ENCODE measurements at places on chromosomes 3 and 15. TPM values are rescaled to one million over a fixed set of nuclear protein-coding genes. Genes with fewer than 3 reads are reported as not detected.

DNA sequence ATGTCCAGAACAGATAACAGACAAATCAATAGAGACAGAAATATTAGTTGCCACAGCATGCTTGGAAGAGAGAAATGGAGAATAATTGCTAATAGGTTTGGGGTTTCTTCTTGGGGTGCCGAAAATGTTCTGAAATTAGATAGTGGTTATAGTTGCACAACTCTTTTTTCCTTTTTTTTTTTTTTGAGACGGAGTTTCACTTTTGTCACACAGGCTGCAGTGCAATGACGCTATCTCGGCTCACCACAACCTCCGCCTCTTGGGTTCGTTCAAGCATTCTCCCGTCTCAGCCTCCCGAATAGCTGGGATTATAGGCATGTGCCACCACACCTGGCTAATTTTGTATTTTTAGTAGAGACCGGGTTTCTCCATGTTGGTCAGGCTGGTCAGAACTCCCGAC, 163.3 kb downstream of the PLCH1 start:
- no peak for DNase-seq

TRAIP gene
- total RNA-seq, result 13.9 TPM

DNA sequence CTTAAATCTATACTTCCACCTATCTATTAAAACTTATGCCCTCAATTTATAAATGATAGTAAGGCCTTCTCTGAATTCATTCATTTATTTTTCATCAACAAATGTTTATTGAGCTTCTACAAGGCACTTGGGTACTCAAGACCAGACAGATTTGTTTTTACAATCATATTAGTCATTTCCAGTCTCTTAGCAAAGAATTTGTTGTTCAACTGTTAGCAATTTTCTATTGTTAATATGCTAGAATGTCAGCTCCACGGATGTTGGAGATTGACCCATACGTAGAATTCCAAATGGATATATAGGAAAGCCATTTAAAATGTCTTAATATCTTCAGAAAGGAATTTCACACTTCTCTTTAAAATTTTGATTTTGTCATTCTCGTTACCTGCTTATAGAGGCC, 36.7 kb downstream of the ZBTB38 start:
- DNase-seq, result peak; percentile 68

GRCh38 chr15:75347222-75348033, 589 bp downstream of the NEIL1 start:
- peak; percentile 17 for DNase-seq

DNA sequence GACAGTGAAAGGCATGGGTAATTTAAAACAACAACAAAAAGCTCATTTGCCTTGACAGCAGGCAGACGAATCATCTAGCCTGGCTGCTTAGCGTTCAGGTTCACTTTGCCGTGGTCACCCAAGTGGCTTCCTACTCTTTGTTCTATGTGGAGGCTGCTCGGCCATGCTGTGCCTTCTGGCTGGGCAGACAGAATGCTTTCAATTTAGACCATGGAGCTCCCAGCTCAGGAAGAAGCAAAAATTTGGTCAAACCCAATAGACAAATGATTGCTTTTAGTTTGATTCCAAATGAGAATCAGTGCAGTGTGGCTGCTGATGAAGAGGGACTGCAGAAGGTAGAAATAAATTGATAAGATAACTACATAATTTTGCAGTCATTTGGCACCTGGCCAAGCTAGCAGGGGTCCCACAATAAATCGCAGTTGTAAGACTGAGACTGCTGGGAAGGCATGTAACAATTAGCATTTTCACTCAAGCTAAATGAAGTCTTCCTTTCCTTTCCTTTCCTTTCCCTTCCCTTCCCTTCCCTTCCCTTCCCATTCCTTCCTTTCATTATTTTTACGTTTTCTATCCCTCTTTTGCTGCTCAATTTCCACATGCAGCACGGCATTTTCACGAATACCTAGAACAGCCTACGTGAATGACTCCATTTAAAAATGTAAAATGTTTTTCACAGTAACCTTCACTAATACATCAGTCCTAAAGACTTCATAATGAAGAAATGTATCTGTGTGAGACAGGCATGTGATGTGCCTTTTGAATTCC, 360.4 kb upstream of the TGFBR2 start:
- DNase-seq, result no peak

DNA sequence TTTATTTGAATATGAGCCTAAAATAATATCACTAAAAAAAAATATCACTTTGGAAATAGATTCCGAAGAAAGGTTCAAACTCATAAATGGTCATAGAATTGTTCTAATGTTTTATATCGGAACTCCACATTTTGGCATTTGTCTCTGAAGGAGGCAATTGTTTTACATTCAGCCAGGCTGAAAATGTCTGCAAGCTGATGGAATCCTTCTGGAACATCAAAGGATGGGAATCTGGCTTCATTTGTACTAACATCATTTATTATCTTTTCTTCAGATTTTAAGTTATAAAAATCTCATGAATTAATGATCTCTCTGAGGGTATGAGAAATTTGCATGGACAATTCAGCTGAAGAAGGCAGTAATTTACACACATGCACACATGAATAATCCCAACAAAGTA, 251.4 kb upstream of the RGMA start:
- no peak for DNase-seq

PHLDB2 gene
- 93.8 TPM for total RNA-seq

GOLGA6L10 gene
- total RNA-seq, result 0.63 TPM

GRK7 gene
- total RNA-seq, result not detected

DNA sequence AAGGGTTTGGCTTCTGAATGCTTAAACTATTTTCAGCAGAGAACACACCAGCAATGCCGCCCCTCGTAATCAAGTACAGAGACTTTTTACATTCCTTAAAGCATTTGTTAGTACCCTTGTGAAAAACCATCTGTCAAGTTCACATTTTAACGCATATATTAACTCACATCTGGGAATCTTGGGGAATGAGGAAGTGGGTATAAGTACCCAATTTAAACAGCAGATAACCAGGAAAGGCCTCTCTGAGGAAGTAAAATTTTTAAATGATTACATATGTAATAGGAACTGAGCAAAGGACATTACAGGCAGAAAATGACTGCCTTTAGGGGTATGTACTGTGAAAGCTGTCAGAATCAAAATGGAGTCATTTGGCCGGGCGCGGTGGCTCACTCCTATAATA, 12.8 kb upstream of the CFAP44 start:
- no peak for DNase-seq

ACTRT3 gene
- total RNA-seq, result 3.5 TPM

DNA sequence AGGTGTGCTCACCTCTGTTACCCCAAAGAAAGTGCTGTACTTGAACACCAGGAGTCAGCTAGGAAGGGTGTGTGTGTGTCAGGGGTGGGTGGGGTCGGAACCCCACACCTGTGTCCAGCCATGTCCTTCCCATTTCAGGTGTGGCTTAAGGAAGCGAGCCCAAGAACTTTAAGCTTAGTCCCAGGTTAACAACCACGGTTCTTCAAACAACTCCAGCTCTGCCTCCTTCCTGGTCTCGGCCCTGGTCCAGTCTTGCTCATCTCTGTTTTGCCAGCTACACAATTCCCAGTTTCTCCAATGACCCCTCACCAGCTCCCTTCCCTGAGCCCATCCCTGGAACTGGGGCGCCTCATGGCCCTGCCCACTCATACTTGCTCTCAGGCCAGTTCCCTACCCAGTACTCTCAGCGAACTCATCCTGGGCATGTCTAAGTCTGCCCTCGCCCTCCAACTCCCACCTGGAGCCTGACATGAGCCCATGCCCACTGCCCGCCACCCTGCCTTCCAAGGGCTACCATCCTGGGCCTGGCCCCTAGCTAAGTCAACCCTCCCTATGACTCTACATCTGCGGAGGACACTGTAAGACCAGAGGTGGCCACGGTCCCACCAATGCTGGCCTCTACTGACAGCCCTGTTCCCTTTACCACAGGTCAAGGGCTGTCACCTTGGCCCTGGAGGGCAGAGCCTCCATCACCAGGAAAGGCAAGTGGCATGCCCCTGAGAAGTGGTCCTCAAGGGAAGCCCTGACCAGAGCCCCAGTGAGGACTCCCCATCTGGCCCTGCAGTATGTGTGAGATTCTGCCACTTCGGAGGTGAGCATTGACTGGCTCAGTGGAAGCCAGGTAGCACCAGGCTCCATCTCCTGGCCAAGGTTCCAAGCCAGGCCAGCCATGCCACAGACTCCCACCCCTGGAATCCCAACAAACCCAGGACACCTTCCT, 9.2 kb downstream of the POC1A start:
- DNase-seq, result no peak

DNA sequence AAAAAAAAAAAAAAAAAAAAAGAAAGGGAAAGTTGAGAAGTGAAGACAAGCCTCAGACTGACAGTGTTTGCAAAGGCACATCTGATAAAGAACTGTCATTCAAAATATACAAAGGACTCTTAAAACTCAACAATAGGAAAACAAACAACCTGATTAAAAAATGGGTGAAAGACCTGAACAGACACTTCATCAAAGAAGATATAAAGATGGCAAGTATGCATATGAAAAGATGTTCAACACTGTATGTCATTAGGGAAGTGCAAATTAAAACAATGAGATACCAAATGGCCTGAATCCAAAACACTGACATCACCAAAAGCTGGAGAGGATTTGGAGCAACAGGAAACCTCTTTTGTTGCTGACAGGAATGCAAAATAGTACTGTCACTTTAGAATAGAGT, 48.6 kb downstream of the MCCC1 start:
- peak; percentile 4 for DNase-seq

CYP1A2 gene
- total RNA-seq, result not detected

GOLGA6L7 gene
- total RNA-seq, result not detected

- no peak for DNase-seq
Measured at GRCh38 chr3:113234688-113235260, 23.4 kb downstream of the BOC start.

ACTC1 gene
- not detected for total RNA-seq

GRCh38 chr3:25229586-25229985, 198.5 kb upstream of the RARB start:
- no peak for DNase-seq

PLCH1 gene
- 0.14 TPM for total RNA-seq

CD47 gene
- 110 TPM for total RNA-seq

- DNase-seq, result no peak
Measured at GRCh38 chr3:47902746-47903145, 99.8 kb downstream of the DHX30 start.

DNA sequence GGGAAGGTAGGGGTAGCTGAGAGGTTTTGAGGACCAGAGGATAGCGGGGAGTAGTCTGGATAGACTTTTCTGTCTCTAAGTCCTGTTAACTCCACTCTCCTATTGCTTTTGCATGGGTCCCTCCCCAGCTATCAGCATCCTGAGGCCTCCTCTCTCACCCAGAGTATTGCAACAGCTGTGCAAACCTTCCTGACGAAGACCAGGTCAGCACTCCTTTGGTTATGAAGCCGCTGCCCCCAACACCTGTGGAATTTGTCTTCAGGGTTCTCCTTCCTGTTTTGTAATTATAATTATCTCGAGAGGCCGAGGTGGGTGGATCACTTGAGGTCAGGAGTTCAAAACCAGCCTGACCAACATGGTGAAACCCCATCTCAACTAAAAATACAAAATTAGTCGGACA, 24.8 kb downstream of the TYRO3 start:
- no peak for DNase-seq

- DNase-seq, result no peak
Measured at GRCh38 chr15:48029642-48030041, 91.1 kb upstream of the SLC24A5 start.

DNA sequence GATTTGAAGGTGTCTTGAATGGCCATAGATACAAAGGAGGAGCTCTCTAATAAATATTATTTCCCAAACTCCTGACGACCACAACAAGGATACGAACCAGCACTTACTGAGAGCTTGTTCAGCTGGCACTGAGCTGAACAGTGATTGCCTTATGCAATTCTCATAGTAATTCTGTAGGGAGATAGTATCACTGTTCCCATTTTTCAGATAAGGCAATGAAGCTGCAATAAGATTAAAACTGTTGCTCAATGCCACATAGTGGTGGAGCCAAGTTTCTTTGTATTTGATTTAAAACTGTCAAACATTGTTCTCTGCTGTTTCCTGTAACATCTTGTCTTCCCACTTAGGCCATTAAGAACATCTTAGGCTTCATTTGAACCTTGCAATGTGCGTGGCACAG, 163.9 kb downstream of the RPLP1 start:
- DNase-seq, result no peak

MOBP gene
- total RNA-seq, result not detected

- DNase-seq, result no peak
Measured at GRCh38 chr15:43314171-43314570, 16.2 kb downstream of the LCMT2 start.

CHRM5 gene
- total RNA-seq, result not detected

- no peak for DNase-seq
Measured at GRCh38 chr15:99986297-99987118, 253.3 kb upstream of the LYSMD4 start.

- DNase-seq, result no peak
Measured at GRCh38 chr3:55571216-55571813, 84.2 kb upstream of the WNT5A start.

TMEM62 gene
- total RNA-seq, result 11.3 TPM

PROS1 gene
- 2.8 TPM for total RNA-seq

CD80 gene
- not detected for total RNA-seq

GRCh38 chr15:95169541-95170459, 938.4 kb downstream of the MCTP2 start:
- DNase-seq, result no peak

DNA sequence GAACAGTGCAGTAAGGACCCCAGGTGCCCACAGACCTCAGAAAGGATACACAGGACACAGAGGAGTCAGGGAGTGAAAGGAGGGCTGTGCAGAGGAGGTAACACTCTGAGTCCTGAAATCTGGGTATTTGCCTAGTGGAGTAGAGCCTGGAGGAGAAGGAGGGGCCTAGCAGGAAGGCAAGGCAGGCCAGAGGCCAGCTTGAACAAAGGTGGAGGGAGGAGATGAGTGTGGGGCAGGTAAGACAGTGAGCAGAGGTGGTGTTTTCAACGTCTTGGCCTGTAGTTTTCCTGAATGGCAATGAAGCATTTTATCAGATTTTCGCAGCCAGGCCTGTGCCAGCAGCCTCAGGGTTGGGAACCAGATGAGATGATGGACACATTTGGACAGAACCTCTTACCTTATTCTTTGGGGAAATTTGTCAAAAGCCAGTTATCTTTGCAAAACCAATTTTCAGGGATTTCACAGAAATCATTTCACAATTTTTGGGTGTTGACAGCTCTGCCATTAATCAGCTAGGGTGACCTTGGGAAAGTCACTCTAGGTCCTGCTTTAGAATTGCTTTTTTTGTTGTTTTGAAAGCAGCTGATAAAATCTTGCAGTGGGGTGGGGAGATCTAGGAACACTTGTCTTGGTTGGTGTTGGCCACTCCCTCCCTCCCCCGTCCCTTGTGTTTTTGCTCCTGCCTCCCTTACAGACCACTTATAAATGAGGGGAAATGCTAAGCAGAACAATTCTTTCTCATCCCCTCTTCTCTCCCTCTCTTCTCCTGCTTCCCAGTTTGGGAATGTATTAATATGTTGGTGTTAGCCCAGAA, 38.4 kb downstream of the SPSB4 start:
- DNase-seq, result no peak

DNA sequence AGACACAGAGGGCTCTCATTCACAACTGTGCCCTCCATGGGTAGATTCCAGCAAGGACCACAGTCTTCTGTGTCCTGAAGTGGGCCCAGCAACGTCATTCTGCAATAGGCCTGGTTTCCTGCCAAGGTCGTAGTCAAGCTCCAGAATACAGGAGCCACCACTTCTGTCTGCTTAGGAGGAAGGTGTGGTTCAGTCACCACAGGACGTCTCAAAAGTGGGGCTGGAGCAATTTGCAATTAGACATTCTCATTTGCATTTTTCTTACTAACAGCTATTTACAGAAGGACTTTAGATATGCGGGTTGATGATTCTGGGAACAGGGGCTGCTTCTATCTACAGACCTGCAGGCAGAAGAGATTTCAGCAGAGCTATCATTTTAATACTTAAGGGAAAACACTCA, 58.7 kb upstream of the MYRIP start:
- DNase-seq, result no peak

GRCh38 chr15:50280271-50280670, 14.7 kb upstream of the HDC start:
- DNase-seq, result peak; percentile 78

SLC22A14 gene
- total RNA-seq, result 0.14 TPM

All from foreskin keratinocyte (primary cell).